Inflammatory macrophage treated with lipopolysaccharide for 1 hour (primary cell): ENCODE measurements at places on chromosomes 12 and 14.

GRCh38 chr14:50335389-50335788 is 23.3 kb downstream of the DMAC2L start:
- no peak for DNase-seq

DNA sequence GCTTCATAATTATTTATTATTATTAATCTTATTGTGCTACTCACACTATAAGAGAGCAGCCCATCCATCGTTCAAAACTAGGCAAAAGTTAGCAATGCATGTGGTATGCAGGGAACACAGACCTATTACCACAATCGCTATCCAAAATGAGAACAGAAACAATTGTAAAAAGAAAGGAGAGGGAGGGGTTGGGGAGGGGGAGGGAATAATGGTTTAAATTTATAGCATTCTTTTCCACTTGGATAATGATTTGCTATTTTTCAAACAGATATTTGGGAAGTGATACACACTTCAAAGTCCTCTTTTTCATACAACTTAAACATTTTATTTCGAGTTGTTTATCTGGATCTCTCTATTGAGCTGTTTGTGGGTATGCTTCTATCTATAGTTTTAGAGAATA is 248.6 kb upstream of the SOX5 start:
- no peak for DNase-seq

DNA sequence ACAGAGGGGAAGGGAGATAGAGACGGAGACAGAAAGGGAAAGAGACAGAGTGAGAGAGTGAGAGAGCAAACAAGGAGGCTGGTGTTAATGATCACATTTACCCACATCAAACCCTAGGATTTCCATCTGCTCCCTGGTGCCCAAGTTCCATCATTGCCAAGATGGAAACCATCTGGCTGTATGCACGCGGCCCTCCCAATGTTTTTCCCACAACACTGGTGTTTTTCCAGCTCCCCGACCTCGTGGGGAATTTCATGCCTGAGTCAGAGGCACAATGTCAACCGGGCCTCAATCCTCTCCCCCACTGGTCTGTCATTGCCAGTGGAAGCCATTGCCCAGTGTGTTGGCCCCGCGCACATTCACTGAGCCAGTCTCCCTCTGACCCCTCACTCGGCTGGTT is 19.9 kb upstream of the BDKRB2 start:
- no peak for DNase-seq

- DNase-seq: no peak
Observed at GRCh38 chr12:119381471-119382235, 47.1 kb downstream of the CCDC60 start.

DNA sequence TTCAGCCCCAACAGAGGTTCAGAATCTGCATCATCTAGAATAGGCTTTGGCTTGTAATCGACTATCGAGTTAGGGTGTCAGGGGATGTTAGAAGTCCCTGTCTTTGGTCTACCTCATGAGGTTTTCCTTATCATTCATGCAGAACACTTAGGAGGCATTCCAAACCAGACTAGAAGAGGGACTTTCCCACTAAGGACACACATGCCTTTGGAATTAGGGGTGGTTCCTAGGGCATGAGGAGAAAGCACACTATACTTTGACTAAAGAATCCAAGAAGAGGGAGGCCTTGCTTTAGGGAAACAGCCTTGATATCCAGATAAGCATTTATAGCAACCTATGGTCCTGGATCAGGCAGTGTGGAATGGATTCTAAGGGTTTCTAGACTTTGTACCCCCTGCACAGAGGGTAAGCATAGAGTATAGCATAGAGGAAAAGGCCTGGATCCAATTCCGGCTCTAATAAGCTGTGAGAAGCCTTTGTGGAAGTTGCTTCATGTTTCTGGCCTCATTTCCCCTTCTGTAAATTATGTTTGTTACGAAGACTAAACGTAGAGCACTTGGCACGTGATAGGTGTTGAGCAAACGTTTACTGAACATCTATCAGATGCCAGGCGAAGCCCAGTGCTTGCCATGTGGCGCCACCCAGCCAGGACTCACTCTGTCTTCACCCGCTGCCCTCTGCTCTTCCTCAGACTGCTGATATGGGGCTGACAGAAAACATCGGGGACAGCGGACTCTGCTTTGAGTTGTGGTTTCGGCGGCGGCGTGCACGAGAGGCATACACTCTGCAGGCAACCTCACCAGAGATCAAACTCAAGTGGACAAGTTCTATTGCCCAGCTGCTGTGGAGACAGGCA is 13.2 kb downstream of the ZNF219 start:
- DNase-seq: peak; percentile 64

DNA sequence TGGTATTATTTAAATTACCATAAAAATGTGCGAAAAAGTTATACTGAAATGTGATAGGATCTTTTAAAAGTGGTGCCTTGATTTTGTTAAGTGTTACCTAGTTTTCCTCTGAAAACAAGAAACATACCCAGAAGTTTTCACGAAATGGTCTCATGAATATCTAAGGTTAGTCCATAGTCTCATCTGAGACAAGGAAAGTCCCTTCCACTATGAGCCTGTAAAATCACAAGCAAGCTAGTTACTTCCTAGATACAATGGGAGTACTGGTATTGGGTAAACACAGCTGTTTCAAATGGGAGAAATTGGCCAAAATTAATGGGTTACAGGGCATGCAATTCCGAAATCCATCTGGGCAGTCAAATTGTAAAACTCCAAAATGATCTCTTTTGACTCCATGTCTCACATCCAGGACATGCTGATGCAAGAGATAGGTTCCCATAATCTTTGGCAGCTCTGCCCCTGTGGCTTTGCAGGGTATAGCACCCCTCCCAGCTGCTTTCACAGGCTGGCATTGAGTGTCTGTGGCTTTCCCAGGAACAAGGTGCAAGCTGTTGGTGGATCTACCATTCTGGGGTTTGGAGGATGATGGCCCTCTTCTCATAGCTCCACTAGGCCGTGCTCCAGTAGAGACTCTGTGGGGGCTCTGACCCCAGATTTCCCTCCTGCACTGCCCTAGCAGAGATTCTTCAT is 271.4 kb downstream of the NAV3 start:
- DNase-seq: no peak

DNA sequence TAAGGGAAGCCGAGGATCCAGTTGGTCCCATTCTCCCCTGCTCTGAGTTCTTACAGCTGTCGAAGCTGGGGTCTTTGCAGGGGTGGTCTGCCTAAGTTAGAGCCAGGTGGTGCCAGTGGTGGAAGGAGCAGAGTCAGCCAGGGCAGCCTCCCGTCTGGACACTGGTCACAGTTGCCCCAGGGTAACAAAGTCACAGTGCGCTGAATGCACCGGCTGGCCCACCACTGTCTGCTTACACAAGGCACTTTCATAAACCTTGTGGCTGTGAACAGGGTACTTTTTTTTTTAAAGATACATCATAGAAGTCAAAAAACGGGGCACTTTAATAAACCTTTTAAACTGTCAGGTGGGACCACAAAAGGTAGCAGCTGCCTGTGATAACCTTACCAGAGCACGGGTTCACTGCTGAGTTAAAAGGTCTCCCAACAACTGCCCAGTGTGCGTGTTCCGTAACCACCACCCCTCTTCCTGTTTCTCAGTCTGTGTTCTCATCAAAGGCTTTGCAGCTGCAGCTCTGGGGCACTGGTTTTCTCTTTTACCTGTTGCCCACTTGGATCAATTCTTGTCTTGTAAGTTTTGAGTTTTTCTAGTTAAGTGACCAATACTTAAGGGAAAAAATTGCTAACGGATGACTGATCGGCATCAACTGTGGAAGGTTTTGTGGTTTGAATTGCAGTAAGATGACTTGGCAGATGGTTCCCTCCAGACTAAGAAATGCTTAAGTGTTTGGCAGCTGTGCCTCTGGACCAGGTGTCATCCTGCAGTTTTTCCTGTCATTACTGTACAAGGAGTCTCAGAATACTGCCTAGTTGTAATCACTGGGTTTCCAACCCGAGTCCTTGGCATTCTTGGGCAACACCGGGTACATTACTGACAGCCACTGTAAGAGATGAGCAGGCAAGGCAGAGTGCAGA is 55.9 kb downstream of the DYNC1H1 start:
- no peak for DNase-seq

GRCh38 chr12:127170226-127171180 is 1096.5 kb upstream of the TMEM132C start:
- no peak for DNase-seq

DNA sequence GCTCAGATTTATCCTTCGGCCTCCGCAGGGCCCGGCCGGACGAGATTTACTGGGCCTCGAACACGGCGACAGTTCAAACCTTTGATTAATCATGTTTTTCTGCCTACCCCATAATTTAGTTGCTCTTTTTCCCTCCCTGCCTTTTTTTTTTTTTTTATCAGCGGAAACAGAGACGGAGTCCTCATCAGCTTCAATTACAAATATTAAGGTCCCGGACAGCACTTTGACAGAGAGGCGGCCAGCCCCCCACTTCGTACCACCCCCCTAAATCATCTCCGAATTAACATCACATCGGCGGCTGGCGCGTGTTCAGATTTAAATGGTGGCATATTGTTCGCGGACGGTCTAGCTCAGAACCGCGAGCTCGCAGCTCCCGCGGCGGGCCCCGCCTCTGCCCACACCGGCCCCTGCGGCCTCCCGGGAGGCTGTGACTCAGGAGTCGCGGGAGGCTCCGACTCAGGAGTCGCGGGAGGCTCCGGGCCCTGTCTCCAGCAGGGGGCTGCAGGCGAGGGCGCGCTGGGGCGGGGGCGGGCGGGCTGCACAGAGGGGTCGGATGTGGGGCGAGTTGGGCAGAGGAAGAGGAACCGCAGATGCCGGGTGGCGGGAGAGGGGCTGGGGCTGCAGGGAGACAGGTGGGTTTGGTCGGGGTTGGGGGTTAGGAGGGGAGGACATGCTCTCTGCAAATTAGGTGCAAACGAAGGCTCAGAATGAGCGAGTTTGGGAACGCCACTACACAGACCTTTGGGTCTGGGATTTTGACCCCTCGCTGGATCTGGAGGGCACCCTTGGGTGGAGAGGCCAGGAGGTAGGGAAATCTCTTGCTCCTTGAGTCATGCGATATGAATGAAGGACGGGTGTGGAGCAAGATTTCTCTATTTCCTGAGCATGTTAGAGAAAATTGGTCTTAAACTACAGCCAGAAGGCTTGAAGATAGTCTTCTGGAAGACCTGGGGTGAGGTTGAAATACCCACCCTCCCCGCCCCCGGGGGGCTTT is 19.6 kb upstream of the ATP5MC2 start:
- DNase-seq: no peak

DNA sequence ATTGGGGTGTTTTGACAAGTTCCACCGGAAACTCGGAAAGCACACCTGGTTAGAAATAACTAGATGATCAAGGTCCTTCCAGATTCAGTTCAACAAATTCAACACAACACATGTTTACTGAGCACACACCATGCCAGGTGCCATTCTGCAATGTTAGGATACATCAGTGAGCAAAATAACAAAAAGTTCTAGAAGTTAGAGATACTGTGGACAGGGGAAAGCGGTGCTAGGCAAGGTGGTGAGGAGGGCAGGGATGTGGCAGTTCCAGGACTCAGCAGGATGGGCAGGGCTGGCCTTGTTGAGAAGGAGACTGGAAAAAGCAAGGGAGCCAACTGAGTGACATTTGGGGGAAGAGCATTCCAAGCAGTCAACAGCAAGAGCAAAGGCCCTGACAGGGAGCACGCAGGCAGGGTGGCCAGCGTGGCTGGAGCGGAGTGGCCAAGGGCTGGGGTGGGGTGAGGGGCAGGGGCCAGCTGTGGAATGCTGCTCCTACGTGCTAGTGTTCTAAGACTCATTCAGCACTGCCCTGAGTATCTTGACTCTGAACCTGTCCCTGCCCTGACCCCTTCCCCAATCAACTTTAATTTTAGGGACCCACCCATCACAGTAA is 19.4 kb upstream of the FAIM2 start:
- no peak for DNase-seq

- DNase-seq: peak; percentile 29
Observed at GRCh38 chr12:88327276-88327675, 185.2 kb downstream of the TMTC3 start.

DNA sequence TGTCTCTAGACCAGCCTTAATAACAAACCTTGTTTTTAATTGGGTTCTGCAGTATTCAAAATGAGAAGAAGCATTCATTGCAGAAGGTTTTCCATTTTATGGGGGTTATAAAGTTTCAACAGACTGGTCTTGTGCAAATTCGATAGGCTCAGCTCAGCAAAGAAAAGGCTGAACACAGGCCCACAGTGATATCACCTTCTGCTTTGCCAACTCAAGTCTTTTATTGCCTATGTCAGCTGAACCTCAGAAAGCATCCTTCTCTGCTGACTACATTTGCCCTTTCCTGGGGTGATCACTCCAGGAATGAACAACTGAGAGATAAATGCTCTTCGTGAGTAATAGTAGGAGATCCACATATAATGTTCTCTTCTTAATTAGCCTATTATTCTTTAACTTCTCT is 134.5 kb upstream of the CCDC175 start:
- DNase-seq: no peak

- no peak for DNase-seq
Observed at GRCh38 chr12:69204191-69204590, 35.2 kb upstream of the CPSF6 start.

GRCh38 chr14:88140874-88141273 is 135.9 kb downstream of the GPR65 start:
- DNase-seq: no peak

DNA sequence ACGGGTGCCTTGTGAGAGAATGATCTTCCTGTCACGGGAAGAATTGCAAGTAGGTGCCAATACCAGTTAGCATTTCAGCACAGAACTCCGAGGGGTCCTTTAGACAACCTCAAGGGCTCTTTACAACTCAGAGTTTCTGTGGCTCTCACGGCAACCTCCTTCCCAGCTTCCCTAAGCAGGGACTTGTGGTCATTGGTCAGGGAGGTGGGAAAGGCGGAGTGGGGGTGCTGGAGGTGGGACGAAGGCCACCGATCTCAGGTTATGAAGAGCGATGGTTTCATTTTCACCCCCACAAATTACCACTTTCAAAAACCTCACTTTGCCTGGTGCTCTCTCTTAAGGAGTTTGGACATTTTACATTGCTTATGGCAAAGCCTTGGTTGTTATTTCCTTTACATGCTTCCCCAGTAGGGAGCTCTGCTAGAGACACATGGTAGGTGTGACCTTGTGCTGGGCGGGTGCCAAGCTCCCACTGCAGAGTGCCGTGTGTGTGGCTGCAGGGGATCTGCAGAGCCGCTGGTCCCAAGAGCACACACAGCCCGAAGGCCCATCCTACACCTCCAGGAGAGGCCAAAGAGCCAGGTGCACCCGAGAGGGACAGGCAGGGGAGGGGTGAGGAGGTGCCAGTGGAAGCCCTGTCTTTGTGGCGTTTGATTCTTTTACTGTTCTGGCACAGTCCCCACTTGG is 21.4 kb downstream of the BCL2L14 start:
- DNase-seq: no peak

GRCh38 chr14:77148510-77149231 is 7.1 kb upstream of the ZDHHC22 start:
- DNase-seq: no peak

- DNase-seq: no peak
Observed at GRCh38 chr12:54017878-54018467, 9.2 kb downstream of the HOXC8 start.
